ENCODE measurements at places on chromosomes 4 and X.
A peak's percentile ranks its signal among the peaks of the same experiment; 100 is the strongest.

GRCh38 chr4:148445860-148446330 lies 3.7 kb upstream of the NR3C2 start:
- no peak for DNase-seq

DNA sequence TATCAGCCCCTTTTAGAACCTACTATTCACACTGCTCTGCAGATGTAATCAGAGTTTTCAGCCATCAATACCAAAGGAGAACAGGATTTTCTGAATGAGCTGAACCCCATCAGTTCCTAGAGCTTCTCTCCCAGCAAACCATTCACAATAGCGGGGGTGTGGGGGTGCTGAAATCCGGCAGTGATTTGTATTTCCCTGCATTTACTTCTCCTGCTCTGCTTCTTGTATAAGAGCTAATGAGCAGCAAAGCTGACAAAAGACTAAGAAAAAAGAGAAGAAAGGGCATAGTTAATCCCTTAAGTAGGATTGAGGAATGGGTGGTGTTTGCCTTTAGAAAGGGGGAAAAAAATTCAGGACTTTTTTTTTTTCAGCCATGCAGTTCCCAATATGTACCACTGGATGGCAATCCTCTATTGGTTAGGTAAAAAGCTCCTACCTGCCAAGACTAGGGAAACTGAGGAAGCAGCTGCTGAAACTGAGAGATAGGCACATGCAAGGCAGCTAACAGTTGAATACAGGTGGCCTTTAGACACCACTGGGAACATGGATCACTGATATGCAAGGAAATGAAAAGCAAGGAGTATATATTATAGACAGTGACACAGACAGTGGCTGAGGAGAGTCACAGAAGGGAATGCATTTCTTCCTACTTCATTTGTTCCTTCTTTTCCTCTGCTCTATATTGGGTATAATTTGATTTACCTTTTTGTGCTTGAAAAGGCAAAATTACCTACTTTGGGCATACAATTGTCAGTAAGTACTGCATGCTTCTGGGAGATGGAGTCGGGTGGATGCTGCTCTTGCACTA lies 217.9 kb downstream of the HS6ST2 start:
- DNase-seq: no peak

DNA sequence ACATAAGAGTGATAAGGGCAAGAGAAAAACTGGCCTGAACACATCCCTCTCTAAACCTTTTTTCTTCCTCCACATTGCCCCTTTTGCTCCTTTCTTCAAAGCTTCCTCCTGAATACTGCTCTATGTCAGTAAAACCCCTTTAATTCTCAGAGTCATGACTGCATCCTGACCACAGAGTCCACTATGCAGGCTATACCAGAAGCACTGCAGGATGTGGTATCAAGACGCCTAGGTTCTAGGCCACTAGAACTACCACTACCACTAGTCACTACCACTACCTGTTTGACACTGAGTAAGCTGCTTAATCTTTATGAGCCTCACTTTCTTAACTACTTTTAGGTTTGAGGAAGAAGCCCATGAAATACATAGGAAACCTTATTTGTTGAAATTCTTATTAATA lies 38.7 kb downstream of the ARHGEF9 start:
- DNase-seq: peak; percentile 7

GRCh38 chr4:38699112-38699511 lies 35.1 kb downstream of the KLF3 start:
- no peak for DNase-seq

GRCh38 chrX:10630320-10630719 lies 9.9 kb upstream of the MID1 start:
- DNase-seq: no peak

Data from KG1 (cell line).